ENCODE measurements at places on chromosomes 13 and 19.

GRCh38 chr13:98847780-98848179 lies 95.3 kb upstream of the SLC15A1 start:
- no peaks in the 10 kb centered on the region for H3K4me1 ChIP-seq
- no peak overlapping the region for H3K4me3 ChIP-seq
- H3K36me3 ChIP-seq = peaks cover 8% of the 10 kb centered on the region
- no peak overlapping the region for H3K27ac ChIP-seq

DNA sequence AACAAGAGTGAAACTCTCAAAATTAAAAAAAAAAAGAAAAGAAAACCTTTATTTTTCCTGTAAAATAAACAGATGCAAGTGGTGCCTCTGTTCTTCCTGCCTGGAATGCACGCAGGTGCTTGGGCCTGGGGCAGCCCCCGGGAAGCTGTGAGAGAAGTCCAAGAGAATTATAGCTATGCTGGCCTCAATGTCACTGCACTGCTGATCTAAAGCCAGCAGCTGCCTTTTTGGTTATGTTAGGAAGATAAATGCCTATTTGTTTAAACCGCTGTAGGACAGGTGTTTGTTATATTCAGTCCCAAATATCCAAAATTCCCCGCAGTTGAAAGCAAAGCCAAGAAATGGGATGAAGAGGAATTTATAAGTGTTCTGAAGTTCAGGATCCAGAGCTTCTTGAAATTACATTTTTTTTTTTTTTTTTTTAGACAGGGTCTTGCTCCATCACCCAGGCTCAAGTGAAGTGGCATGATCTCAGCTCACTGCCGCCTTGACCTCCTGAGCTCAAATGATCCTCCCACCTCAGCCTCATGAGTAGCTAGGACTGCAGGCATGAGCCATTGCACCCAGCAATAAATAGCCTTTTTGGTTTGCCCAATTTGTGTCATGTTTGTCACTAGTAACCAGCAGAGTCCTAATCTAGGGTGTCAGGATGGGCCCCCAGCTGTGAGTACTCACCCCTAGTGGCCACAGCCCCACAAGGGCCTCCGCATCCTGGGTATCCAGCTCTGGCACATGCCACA lies 2.2 kb downstream of the RINL start:
- no peak overlapping the region for H3K27ac ChIP-seq
- no peak for DNase-seq
- H3K36me3 ChIP-seq = peaks cover 4% of the 10 kb centered on the region
- no peaks in the 10 kb centered on the region for H3K27me3 ChIP-seq
- H3K4me3 ChIP-seq = no peak overlapping the region

DNA sequence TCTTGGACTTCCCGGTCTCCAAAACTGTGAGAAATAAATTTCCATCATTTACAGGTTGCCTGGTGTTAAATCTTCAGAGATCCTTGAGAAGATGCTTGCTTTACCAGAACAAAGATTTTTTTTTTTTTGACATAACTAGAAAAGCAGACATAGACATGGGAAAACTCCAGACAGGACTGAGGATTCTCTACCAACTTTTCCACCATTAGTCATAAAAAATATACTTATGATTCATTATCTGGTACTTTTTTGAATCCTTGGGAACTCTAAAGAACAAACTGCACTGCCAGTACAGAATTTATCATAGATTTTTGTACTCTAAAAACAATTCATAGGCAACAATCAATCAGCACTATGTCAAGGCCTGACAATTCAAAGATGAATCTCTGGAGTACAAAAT lies 487.6 kb downstream of the EFNB2 start:
- H3K4me3 ChIP-seq = no peak overlapping the region
- H3K27ac ChIP-seq = no peak overlapping the region
- DNase-seq = no peak
- no peaks in the 10 kb centered on the region for H3K36me3 ChIP-seq
- no peaks in the 10 kb centered on the region for H3K4me1 ChIP-seq
- no peaks in the 10 kb centered on the region for H3K27me3 ChIP-seq

DNA sequence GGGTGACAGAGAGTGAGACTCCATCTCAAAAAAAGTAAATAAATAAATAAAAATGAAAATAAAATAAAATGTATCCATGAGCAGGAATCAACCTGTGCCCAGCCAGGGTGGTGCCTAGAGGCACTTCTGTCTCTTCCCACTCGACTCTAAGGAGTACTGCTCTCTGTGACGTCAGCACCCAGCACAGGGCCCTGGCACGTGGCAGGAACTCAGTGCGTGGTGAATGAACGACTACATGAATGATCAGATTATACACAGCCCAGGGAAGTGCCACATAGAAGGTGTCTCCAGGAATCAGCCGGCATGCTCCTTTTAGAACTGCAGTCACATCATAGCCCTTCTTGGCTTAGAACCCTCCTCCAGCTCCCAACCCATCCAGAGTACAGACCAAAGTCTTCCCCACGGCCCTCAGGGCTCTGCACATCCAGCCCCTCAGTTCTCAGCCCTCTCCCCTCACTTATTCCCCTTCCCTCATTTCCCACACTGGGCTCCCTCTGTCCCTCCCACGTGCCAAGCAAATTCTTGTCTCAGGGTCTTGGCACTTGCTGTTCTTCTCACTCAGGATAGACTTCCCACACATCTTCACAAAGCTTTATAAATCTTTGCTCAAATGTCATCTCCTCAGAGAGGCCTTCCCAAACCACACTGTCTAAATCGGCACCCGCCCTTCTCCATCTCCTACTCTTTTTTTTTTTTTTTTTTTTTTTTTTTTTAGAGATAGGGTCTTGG lies 4.2 kb downstream of the CLIP3 start:
- no peaks in the 10 kb centered on the region for H3K36me3 ChIP-seq
- no peak overlapping the region for H3K4me3 ChIP-seq
- H3K27ac ChIP-seq = no peak overlapping the region
- no peak for DNase-seq
- H3K4me1 ChIP-seq = no peaks in the 10 kb centered on the region

GRCh38 chr19:13163609-13164342 lies 13.6 kb downstream of the IER2 start:
- DNase-seq = peak; percentile 77
- peaks cover 38% of the 10 kb centered on the region for H3K4me1 ChIP-seq
- no peak overlapping the region for H3K4me3 ChIP-seq
- H3K27ac ChIP-seq = peak overlapping the region; percentile 72
- no peaks in the 10 kb centered on the region for H3K36me3 ChIP-seq
- no peaks in the 10 kb centered on the region for H3K27me3 ChIP-seq

DNA sequence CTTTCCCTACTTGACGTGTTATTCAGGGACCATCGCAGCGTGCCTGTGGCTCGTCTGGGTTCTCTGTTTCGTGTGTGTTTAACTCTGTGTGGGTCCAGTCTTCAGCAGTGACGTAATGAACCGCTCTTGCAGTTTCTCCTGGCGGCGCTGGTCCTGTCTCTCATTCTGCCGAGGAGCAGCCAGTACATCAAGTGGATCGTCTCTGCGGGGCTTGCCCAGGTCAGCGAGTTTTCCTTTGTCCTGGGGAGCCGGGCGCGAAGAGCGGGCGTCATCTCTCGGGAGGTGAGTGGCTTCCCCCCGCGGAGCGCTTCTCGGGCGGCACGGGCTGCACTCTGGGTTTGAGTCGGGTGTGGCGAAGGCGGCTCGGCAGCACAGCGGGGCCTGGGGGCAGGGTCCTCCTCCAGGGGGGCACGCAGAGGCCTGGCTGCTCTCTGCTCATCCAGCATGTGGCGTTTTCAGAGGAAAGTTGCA lies 36.3 kb upstream of the TFDP1 start:
- no peaks in the 10 kb centered on the region for H3K36me3 ChIP-seq
- no peak for DNase-seq
- H3K4me1 ChIP-seq = peaks cover 17% of the 10 kb centered on the region
- no peaks in the 10 kb centered on the region for H3K27me3 ChIP-seq
- H3K27ac ChIP-seq = no peak overlapping the region

DNA sequence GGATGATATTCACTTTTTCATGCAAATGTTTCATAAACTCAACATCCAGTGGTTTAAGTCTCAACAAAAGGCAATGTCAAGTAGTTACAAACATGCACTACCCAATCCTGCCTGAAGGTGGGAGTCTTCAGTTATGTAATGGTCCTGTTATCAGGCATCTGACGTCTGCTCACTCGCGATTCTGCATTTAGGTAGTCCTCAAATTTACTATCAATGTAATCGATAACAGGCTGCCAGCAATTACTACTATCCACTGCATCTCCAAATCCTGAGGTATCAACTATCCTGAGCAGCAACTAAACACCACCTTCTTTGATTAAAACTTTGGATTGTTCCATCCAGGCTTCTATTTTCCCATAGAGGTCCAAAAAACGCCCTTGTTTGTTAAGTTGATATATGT lies 51.2 kb downstream of the NLRP12 start:
- no peaks in the 10 kb centered on the region for H3K36me3 ChIP-seq
- no peaks in the 10 kb centered on the region for H3K27me3 ChIP-seq
- no peaks in the 10 kb centered on the region for H3K4me1 ChIP-seq
- H3K4me3 ChIP-seq = no peak overlapping the region
- peak; percentile 54 for DNase-seq

- H3K27me3 ChIP-seq = no peaks in the 10 kb centered on the region
- no peaks in the 10 kb centered on the region for H3K4me1 ChIP-seq
- H3K27ac ChIP-seq = no peak overlapping the region
- no peak overlapping the region for H3K4me3 ChIP-seq
- H3K36me3 ChIP-seq = no peaks in the 10 kb centered on the region
These were observed 159.0 kb downstream of the RFC3 start for GRCh38 chr13:33976965-33977364.

- no peak overlapping the region for H3K4me3 ChIP-seq
- no peaks in the 10 kb centered on the region for H3K4me1 ChIP-seq
- DNase-seq = no peak
- H3K27ac ChIP-seq = no peak overlapping the region
- no peaks in the 10 kb centered on the region for H3K36me3 ChIP-seq
These were observed 4.4 kb downstream of the RYR1 start for GRCh38 chr19:38437917-38438316.

DNA sequence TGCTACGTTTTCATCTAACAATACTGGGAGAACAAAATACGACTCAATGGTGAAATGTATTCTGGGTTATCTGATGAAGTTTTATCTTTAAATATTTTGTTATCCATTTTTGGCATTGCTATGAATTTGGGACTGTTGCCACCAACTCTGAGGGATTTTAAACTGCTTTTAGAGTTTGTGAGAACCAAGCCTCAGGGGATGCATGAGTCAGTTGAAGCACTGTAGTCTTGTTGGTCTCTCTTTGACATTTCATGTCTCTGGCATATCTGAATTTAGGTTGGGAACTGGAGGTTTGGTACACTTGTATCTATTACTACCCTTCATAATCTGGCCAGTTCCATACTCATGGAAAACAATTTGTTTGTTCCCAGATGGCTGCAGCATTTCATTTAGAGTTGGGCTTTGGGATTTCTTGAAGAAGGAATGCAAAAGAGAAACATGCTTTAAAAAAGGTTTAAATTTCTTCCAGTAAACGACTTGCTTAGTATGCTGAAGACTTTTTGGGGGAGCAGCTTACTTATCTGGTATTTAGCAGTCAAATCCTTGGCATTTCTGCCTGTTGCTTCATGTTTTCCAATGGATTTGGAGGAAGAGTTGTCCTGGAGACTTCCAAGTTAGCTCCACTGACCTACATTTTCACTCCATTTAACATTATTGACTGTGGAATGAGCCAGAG lies 28.9 kb downstream of the ARHGEF7 start:
- no peaks in the 10 kb centered on the region for H3K27me3 ChIP-seq
- no peak for DNase-seq
- no peak overlapping the region for H3K4me3 ChIP-seq
- no peaks in the 10 kb centered on the region for H3K4me1 ChIP-seq
- H3K27ac ChIP-seq = no peak overlapping the region

DNA sequence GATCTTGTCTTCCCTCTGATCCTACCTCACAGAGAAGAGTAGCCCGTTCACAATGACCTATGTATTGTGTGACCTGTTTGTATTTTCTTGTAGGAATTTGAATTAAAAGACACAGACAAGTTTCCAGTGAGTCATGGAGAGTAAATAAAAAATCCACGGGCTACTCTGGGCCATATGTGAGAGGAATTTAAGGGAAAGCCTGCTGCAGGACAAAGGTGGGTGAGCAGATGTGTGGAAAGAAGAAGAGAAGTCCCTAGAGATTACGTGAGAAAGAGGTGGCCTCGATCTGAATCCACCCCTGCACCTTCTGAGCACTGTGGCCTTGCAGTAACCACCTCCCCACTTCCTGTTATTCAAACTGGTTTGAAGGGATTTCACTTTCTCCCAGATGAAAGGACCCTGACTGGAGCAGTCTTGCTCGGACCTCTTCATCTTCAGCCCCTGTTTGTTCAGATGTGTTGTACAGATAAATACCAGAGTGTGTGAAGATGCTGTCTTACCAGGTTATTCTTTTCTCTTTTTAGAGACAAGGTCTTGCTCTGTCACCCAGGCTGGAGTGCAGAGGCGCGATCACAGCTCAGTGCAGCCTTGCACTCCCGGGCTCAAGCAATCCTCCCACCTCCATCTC lies 205.4 kb downstream of the PDS5B start:
- DNase-seq = no peak
- no peak overlapping the region for H3K4me3 ChIP-seq
- H3K27me3 ChIP-seq = no peaks in the 10 kb centered on the region
- H3K36me3 ChIP-seq = no peaks in the 10 kb centered on the region
- H3K4me1 ChIP-seq = no peaks in the 10 kb centered on the region
